HCEC 1CT (cell line): ENCODE measurements at places on chromosomes 7 and 10.
A peak's percentile ranks its signal among the peaks of the same experiment; 100 is the strongest.

DNA sequence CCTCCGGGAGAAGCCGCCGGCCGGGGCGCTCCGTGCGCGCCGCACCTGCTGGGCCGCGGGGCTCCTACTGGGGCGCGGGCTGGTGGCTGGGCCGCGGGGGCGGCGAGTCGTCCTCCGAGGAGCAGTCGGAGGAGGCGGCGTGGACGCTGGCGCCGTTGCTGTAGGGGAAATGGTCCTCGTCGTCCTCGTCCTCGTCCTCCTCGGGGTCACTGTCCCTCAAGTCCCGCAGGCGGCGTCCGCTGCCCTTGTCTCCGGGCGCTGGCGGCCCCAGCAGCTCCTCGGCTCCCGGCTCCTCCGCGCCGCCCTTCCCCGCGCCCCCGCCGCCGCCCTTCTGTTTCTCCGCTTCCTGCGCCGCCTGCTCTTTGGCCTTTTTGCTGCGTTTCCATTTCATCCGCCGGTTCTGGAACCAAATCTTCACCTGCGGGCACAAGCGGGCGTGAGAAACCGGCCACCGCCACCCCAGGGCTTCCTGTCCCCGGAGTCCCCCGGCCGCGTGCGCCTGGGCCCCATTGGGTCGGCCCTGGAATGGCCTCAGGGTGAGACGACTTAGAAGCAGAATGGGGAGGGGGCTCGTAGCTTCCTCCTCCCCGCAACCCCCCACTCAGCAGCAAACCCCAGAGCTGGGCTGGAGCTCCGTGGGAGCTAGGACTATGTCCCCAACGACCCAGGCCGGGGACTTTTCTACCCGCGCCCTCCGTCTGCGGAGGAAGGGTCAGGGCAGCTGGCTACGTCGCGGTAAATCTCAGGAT is 4.8 kb downstream of the MNX1 start:
- no peak for DNase-seq

DNA sequence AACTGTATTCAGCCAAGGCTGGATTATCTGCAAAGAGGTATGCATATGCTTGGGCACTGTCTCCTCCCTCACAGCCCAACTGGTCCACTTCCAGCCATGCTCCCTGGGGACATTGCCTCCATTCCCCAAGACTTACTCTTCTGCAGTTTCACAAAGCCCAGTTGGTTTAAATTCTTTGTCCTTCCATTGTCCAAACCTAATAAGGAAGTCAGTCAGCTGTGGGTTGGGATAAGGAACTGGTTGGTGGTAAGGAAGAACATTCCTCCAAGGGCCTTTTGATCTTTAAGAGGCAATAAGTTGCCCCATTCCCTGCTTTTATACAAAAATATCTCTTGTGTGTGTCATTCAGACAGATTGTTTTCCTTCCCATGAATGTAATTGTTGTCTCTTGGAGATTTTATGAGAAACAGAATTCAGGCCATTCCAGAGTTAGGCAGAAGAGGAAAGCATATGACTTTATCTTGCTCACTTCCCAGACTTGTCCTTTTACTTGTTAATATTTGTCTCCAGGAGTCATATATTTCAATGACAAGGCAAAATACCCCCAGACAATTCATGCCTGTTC is 673.7 kb downstream of the SUGCT start:
- DNase-seq = peak; percentile 93

- no peak for DNase-seq
These were observed 143.5 kb downstream of the TFPI2 start for GRCh38 chr7:93747019-93747418.

- no peak for DNase-seq
These were observed 23.9 kb downstream of the KLF6 start for GRCh38 chr10:3761021-3761686.

DNA sequence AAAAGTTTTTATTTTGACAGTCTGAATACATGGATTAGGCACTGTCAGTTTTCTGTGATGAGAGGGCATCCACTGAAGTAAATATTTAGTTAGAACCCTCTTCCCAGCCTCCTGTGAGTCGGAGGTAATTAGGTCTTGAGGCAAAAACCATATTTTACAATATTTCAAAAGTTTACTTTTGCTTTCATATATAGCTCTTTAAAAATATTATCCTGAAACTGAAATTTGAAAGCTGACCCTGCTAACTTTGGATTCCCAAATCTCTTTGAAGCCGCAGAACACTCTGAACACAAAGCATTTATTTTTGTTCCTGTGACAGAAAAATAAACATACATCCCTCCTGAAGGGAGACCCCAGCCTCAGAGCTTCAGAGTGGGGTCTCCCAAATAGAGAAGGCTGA is 317.4 kb downstream of the KIF20B start:
- no peak for DNase-seq

DNA sequence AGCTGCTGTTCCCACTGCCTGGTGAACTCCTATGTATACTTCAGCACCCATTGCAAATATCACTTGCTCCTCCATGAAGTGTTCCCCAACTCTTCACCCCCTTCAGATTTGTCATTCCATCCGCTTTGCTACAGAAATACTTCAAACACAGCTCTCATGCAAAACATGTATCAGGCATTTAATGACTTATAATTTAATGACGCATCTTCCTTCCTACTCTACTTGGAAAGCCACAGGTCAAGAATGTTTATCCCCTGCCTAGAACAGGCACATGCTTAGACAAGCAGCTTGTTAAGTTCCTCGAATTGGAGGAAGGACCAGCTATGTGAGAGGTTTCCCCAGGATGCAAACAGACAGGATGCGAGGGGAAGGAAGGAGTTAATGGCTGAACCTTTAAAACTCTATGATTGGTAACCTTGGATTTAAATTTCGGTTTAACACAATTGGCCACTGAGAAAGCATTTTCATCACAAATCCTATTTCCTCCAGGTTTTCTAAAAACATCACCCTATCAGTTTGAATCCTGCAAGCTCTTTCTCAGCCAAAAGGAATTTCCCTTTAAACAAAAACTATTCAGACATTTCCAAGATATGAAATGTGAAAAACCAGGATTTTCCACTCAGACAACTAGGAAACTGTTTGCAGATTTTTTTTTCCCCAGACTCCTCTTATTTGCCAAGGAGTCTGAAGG is 11.5 kb downstream of the CREB3L2 start:
- DNase-seq = peak; percentile 99

- DNase-seq = no peak
These were observed 242.5 kb upstream of the HABP2 start for GRCh38 chr10:113310347-113310746.

- DNase-seq = peak; percentile 9
These were observed 49.0 kb upstream of the STK17A start for GRCh38 chr7:43533801-43534479.

- DNase-seq = no peak
These were observed 162.9 kb downstream of the GLI3 start for GRCh38 chr7:42074076-42074475.

DNA sequence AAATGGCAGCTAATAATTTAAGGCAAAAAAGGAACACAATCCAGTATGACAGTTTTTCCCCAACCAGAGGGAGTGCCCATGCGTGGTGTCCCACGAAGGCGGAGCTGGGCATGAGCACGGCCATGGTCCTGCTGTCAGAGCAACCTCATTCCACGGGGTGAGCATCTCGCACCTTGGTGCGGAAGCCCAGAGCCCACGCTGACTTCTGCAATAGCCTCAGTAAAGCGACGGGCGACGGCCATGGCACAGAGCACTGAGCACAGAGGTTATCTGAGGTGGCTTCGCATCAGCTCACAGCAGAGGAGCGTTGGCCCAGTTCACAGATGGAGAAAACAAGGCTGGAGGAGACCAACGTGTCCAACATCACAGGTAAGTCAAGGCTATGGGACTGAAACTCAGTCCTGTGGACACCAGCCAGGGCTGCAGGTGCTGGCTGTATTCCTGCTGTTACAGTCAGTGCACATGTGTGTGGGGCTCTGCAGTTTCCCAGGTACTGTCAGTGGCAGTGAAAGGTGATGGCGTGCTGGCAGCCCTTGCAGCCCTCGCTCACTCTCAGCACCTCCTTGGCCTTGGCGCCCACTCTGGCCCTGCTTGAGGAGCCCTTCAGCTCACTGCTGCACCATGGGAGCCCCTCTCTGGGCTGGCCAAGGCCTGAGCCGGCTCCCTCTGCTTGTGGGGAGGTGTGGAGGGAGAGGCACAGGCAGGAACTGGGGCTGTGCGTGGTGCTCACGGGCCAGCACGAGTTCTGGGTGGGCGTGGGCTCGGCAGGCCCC is 525.6 kb downstream of the PTPRN2 start:
- no peak for DNase-seq

DNA sequence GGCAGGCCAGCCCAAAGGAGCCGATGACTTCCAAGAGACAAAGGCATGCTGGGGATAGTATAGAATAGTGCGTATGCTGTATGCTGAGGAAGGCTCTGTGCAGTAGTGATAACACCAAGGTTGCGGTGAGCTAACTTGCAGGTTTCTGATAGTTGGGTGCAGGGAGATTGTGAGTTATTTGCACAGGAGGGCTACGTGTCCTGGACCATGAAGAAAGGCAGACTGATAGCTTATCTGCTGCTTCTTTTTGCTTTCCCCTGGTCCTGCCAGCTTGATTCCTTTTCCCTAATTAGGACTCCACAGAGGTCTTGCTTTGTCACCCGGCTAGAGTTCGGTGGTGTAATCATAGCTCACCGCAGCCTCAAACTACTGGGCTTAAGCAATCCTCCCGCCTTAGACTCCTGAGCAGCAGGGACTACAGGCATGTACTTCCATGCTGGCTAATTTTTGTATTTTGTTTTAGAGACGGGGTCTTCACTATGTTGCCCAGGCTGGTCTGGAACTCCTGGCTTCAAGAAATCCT is 43.9 kb upstream of the ARHGAP12 start:
- DNase-seq = no peak

DNA sequence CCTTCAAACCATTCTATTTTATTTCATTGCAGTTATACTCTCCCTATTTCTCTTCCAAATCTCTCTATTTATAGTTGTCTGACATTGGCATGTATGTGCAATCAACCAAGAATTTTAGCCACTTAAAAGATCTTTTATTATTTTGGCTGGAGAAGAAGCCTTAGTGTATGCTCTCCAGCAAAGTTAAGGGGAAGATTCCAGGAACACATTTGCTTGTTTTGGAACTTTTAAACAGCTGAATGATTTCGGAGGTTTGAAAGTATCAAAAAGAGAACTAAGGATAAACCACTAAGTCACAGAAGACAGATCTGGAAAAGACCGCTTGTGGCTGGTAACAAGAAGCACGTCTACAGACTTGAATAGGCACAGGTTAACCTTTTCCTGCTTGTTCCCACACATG is 182.2 kb upstream of the FZD1 start:
- DNase-seq = peak; percentile 60

- DNase-seq = peak; percentile 67
These were observed 320.6 kb downstream of the FRMD4A start for GRCh38 chr10:14010101-14010558.

DNA sequence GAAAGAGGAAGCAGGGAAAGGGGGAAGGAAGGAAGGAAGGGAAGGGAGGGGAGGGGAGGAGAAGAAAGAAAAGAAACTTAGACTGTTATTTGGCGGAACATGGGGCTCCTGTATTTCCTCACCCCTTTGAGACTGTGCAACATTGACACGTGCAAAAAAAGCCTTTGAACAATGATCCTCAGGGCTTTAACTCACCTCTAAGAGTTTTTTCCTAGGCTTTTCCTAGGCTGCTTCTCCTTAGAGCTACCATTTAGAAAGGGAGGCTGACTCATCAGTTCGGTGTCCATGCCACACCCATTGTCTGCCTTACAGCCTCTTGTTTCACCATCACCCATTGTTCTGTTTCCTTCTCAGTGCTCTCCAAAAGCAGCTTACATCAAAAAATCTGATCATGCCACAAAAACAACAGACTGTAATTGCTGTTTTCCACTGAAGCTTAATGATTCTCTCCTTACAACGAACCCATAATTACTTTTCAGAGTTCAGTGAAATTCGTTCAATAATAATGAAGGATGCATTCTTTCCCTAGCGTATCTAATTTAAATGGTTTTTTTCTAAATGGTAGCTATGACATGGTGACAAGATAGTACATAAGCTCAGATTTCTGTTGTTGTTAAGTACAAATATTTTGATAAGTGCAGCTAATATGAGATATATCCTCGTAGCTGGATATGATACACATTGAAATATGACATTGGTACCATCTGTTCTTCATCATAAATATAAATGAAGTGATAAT is 90.8 kb downstream of the PRLHR start:
- peak; percentile 85 for DNase-seq

- no peak for DNase-seq
These were observed 234.1 kb upstream of the YAE1 start for GRCh38 chr7:39332142-39332541.

DNA sequence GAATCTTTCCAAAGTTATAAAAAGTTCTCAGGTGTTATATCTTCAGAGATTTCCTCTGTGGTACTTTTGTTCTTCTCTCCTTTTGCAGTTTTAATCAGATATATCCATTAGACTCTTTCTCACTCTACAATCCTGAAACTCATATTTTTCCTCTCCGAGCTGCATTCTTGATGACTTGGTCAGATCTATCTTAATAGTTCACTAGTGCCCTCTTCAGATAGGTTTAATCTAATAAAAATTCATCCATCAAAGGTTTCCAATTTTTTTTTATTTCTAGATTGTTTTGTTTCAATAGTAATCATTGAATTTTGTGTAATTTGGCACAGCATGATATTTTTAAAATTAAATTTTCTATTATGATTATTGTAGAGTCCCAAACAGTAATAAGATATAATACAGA is 21.8 kb upstream of the DGKB start:
- peak; percentile 39 for DNase-seq

DNA sequence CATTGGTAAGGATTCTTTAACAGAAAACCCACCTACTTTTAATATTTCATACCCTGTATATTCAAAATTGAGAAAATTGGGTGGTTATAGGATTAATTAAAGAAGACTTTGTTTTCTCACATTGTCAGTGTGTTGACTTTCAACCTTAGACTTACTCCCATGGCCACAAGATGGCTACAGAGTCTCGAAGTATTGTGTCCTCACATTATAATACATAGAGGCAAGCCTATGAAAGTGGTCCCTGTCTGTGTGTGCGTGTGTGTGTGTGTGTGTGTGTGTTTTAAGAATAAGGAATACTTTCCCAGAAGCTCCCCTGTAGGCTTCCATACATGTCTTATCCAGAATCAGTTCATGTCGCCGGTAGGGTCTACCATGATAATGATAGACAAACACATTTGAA is 180.0 kb downstream of the PHF14 start:
- DNase-seq = no peak

DNA sequence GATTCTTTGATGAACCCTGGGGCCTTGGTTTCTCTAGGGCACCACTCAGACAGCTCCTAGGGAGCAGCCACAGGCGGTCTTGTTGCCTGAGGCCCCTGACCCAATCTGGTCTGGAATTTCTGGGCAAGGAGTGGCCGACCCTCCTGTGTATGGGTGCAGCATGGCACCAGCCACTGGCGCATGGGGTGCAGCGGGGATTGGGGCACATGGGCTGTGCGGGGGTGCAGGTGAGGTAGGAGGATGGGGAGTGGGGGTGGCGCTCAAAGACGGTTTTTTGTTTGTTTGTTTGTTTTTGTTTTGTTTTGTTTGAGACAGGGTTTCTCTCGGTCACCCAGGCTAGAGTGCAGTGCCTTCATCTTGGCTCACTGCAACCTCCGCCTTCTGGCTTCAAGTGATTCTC is 62.3 kb downstream of the HTR5A start:
- DNase-seq = no peak
